Astrocyte (in vitro differentiated cells and primary cell): ENCODE measurements at places on chromosomes 2 and 18. TPM values are rescaled to one million over a fixed set of nuclear protein-coding genes. Genes with fewer than 3 reads are reported as not detected.

DNA sequence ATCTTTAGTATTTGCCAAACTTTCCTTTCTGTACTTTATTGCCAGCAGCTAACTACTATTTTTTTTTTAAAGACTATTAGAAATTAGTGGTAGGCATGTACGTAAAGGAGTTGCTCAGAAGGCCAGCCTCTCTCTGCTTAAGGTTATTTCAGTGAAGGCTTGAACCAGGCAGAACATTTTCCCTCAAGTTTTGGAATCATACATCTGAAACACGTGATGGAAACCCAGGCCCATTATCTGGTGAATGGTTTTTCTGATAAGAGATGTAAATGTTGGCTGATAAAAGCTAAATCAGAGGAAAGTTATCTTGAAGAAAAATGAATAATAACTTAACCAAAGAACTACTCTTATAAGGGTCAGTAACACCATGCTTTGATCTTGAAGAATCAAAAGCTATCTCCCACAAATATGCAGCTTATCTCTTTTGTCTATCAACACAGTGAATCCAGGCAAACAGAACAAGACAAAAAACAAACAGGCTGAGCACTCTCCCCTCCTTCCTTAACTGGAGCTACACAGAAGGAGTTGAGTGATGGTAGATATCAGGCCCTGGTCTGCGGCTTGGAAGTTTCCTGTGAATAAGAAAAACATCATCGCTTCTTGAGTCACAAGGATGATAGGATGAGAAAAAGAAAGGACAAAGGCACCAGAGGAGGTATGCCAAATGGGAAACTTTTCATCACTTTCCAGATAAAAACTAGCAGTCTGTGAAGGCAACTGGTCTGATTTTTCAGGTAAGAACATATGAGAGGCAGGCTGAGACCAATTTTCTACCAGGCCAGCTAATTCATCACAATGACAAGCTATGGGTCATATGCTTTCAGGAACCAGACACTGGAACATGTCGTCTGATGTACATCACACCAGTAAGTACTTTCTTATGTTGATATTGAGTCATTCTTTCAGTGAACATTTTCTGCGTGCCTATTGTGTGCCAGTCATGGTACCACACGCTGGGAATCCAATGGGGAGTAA is 88.4 kb upstream of the STK17B start:
- H3K27me3 ChIP-seq: no peaks in the 10 kb centered on the region
- no peaks in the 10 kb centered on the region for H3K36me3 ChIP-seq
- peak overlapping the region; percentile 87 for H3K27ac ChIP-seq
- peak; percentile 98 for DNase-seq
- H3K4me3 ChIP-seq: no peak overlapping the region

GRCh38 chr18:8140841-8141501 is 468.3 kb upstream of the RAB12 start:
- H3K4me3 ChIP-seq: no peak overlapping the region
- H3K4me1 ChIP-seq: peaks cover 14% of the 10 kb centered on the region
- peak; percentile 55 for DNase-seq
- no peak overlapping the region for H3K27ac ChIP-seq

DNA sequence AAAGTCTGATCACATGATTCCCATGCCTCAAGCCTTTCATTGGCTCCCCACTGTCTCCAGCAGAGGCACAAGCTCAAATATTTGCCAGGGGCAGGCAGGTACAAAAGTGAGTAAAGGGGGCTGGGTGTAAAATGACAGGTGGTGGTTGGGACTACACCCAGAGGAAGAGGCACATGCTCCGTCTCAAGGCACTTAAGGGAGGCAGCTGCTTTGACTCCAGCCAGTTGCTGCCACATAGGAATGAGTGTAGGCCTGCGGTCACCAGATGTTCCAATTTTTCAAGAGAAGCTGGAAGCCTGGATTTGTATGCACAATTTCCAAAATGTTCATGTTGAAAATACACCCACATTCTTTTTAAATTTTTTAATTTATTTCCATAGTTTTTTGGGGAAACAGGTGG is 164.4 kb downstream of the UPP2 start:
- H3K27me3 ChIP-seq: no peaks in the 10 kb centered on the region
- H3K4me1 ChIP-seq: no peaks in the 10 kb centered on the region
- no peak overlapping the region for H3K27ac ChIP-seq
- H3K36me3 ChIP-seq: no peaks in the 10 kb centered on the region
- DNase-seq: no peak

- no peaks in the 10 kb centered on the region for H3K36me3 ChIP-seq
- no peaks in the 10 kb centered on the region for H3K27me3 ChIP-seq
- H3K27ac ChIP-seq: no peak overlapping the region
- peak; percentile 41 for DNase-seq
Measured at GRCh38 chr2:233407771-233408181, 53.5 kb downstream of the DGKD start.

DNA sequence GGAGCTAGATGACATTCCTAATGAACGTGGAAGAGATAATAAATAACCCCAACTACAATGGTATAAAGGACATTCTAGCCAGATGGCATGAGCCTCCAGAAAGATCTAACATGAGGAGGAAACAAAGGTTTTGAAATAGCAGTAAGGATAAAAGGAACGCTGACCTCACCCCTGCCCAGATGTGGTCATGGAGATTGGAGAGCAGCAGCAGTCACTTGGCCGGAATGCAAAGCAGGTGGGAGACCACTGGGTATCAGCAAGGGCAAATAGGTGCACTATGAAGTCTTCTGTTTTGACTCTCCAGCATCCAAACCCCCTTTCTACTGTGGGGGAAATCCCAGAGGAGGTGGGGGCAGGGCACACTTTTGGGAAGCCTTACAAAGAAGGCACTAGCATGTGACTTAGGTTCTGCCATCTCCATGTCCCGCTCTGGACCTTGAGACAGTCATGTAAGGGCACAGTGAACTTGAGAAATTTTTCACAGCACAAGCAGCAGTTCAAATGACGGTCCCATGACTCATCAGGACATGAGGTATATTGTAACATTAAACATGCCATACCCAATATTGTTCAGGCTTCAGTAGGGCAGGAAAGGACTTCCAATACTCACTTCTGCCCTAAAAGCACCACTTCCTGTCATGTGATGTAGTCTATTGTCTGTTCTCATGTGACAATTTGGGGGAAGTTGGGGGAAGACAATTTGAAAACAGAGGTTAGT is 55.2 kb downstream of the METTL4 start:
- peak overlapping the region; percentile 97 for H3K27ac ChIP-seq
- H3K4me3 ChIP-seq: peak overlapping the region; percentile 7
- DNase-seq: peak; percentile 94
- H3K36me3 ChIP-seq: no peaks in the 10 kb centered on the region

DNA sequence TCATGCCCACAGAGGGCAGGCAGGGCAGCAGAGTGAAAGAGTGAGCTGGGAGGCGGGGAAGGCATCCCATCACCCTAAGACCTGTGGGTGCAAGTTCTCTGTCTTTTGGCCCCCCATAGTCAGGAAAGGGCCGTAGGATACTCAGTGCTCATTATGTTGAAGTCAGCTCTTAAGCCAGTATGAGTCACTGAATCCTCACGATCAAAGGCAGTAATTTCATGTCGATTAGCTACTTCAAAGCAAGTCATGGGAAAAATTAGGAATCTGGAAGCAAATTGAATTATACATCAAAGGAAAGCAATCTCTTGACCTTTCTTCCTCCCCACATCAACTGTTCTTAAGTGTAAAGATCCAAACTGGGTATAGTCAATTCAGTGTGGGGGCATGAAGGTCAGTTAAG is 178.9 kb downstream of the FHOD3 start:
- H3K4me1 ChIP-seq: no peaks in the 10 kb centered on the region
- H3K27ac ChIP-seq: no peak overlapping the region
- no peak for DNase-seq
- no peak overlapping the region for H3K4me3 ChIP-seq

MROH2A gene
- not detected in 2 replicates for total RNA-seq
